Stomach (tissue), 19 donors: ENCODE measurements at places on chromosomes 2 and 18. TPM values are rescaled to one million over a fixed set of nuclear protein-coding genes. Genes with fewer than 3 reads are reported as not detected.

- DNase-seq: no peak
- H3K4me3 ChIP-seq: no peak overlapping the region
- no peak overlapping the region for H3K27ac ChIP-seq
- H3K36me3 ChIP-seq: no peaks in the 10 kb centered on the region
Measured at GRCh38 chr2:126048719-126049118, 607.2 kb upstream of the GYPC start.

- H3K27ac ChIP-seq: no peak overlapping the region
- no peak for DNase-seq
- no peak overlapping the region for H3K4me3 ChIP-seq
- H3K4me1 ChIP-seq: no peaks in the 10 kb centered on the region
Measured at GRCh38 chr2:557635-558301, 119.4 kb downstream of the TMEM18 start.

DNA sequence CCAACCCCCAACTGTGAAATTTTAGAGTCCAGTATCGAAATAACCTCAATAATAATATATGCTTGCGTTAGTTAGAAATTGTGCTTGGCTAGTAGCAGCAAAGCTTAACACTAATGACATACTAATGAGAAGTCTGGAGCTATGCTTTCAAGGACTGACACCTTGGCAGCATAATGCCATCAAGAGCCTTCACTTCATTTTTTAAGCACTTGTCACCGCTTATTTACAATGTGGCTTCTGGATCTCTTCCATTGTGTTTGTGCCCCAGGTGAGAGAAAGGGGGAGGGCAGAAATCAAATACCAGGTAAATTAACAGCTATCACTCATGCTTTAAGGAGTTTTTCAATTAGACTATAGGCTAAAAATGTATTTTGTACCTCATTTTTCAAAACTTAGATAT is 101.5 kb downstream of the CDH7 start:
- no peaks in the 10 kb centered on the region for H3K36me3 ChIP-seq
- H3K27me3 ChIP-seq: no peaks in the 10 kb centered on the region
- H3K4me3 ChIP-seq: no peak overlapping the region

DNA sequence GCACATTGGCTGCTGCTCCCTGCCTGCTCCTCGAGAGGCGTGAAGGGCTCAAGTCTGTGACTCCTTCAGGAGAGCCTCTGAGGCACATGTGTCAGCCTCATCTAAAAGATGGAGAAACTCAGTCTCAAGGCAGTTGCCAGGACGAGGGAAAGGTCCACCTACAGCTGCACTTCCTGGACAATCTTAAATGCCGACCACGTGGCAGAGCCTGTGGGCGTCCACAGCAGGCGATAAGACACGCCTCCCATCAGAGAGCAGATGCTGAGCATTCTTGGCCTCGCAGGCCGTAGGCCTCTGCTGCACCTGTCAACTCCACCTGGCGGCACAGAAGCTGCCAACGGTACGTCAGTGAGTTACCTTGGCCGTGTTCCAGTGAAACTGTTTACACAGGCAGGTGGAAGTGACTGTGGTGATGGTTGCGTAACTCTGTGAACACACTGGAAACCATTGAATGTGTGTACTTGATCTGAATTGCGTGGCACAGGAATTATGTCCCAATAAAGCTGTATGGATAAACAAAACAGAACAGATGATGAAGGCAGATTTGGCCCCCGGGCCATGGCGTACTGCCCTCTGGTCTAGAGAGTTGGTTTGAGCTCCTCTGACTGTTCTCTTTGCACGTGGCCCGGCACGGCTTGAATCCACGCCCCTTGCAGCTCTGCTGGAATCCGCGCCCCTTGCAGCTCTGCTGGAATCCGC is 114.5 kb downstream of the RNF144A start:
- H3K36me3 ChIP-seq: peaks cover 31% of the 10 kb centered on the region
- H3K4me3 ChIP-seq: no peak overlapping the region
- peaks cover 13% of the 10 kb centered on the region for H3K4me1 ChIP-seq
- DNase-seq: peak; percentile 95

DNA sequence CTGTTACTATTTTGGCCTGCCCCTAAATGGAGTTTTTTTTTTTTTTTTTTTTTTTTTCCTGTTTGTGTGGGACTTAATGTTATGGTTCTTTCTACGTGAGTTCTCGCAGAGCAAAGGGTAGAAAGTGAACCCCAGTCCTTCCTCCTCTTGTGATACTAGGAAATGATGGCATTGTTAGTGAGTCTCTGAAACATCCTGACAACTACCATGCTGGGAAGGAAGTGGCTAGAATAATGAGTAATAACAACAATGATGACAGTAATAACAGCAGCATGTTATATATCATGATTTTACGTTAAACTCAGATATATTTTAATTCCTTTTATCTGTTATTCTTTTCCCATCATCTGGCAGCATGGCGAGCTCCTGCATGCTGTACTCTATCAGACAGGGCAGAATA is 216.2 kb upstream of the LINC00305 start:
- no peak for DNase-seq
- H3K4me3 ChIP-seq: no peak overlapping the region
- H3K36me3 ChIP-seq: no peaks in the 10 kb centered on the region
- H3K4me1 ChIP-seq: no peaks in the 10 kb centered on the region
- H3K27ac ChIP-seq: no peak overlapping the region

DNA sequence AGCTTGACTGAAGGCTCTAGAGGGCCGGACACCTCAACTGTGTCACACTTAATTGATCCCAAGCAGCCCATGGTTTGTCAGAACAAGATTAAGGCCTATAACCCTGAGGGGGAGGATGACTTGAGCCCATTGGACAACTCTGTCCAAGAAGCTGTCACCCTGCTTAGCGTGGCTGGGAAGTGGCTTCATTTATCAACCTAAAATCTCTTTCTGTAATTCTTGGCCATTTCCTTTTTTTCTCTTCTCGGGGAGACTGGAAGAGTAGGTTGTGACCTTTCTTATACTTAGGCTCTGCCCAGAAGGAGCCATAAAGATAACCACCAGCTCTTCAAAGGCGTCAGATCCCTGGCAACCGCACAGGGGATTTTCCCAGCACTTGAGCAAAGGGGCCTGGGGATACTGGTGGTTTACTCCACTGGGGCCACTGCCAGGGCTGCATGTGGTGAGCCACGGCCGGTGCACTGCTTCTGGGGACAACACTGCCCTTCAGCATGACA is 265.5 kb downstream of the CYRIA start:
- H3K27ac ChIP-seq: no peak overlapping the region
- H3K4me1 ChIP-seq: no peaks in the 10 kb centered on the region
- DNase-seq: peak; percentile 46
- H3K36me3 ChIP-seq: no peaks in the 10 kb centered on the region

DNA sequence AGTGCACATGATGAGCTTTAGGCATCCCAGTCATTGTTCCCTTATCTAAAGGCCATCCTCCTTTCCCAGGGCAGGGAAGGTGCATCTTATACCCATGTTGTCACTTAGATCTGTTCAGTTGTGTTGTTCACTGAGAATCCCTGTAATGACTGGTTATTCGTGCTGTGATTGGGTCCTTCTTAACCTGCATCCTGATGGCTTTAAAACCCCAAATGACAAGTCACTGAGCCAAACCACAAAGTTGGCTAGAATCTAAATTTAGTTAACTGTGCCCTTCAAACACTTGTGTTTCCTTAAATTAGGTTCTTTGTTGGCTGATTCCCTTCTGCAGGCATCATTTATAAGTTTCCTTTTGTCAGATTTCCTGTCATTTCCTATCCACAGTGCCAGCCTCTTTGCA is 58.5 kb upstream of the SLC16A14 start:
- no peak overlapping the region for H3K4me3 ChIP-seq
- no peak overlapping the region for H3K27ac ChIP-seq
- H3K4me1 ChIP-seq: peaks cover 8% of the 10 kb centered on the region
- H3K27me3 ChIP-seq: no peaks in the 10 kb centered on the region
- no peaks in the 10 kb centered on the region for H3K36me3 ChIP-seq
- no peak for DNase-seq

- H3K27me3 ChIP-seq: no peaks in the 10 kb centered on the region
- H3K27ac ChIP-seq: no peak overlapping the region
- H3K4me1 ChIP-seq: no peaks in the 10 kb centered on the region
- no peak for DNase-seq
- no peaks in the 10 kb centered on the region for H3K36me3 ChIP-seq
- no peak overlapping the region for H3K4me3 ChIP-seq
Measured at GRCh38 chr18:10767658-10768057, 241.8 kb downstream of the NAPG start.

GRCh38 chr2:64599469-64599868 is 54.2 kb downstream of the SERTAD2 start:
- no peak overlapping the region for H3K4me3 ChIP-seq
- no peak overlapping the region for H3K27ac ChIP-seq
- DNase-seq: peak; percentile 69
- H3K4me1 ChIP-seq: peaks cover 17% of the 10 kb centered on the region
- H3K36me3 ChIP-seq: no peaks in the 10 kb centered on the region
- H3K27me3 ChIP-seq: no peaks in the 10 kb centered on the region

DNA sequence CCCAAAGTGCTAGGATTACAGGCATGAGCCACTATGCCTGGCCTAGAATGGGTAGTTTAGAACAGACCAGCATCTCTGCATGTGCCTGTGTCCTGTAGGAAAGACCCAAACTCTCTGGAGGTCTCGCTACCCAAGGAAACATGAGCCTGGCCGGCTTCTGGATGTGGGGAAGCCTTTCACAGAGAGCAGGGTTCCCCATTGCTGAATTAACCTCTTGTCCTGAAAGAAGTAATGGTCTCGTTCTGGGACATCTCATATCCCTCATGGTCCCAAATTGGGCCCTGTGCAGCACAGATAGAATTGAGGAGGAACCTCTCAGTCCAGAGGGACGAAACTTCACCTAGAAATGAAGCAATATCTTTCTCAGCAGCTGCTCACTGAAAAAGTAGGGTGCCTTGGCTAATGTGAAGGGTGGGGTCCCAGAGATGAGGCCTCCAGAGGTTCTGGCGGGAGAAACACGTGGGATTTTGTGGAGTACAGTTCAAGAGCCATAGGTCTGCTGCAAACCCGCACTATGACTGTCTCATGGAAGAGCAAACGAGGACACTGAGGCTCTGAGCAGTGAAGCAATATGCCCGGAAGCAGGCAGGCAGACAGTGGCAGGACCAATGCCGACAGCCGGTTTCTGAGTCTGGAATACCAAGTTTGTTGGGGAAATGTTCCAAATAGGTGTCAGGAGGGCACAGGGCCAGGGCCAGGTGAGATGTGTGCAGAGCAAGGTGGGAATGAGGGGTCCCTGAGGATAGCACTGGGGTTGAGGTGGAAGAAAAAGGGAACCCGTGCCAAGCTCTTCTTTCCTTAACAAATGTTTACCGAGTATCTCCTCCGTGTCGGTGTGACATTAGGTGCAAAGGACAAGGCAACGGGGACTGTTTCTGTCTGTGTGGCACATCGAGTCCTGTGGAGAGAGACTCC is 121.0 kb upstream of the TWIST2 start:
- peak overlapping the region; percentile 84 for H3K27ac ChIP-seq
- no peak for DNase-seq
- H3K36me3 ChIP-seq: no peaks in the 10 kb centered on the region

DNA sequence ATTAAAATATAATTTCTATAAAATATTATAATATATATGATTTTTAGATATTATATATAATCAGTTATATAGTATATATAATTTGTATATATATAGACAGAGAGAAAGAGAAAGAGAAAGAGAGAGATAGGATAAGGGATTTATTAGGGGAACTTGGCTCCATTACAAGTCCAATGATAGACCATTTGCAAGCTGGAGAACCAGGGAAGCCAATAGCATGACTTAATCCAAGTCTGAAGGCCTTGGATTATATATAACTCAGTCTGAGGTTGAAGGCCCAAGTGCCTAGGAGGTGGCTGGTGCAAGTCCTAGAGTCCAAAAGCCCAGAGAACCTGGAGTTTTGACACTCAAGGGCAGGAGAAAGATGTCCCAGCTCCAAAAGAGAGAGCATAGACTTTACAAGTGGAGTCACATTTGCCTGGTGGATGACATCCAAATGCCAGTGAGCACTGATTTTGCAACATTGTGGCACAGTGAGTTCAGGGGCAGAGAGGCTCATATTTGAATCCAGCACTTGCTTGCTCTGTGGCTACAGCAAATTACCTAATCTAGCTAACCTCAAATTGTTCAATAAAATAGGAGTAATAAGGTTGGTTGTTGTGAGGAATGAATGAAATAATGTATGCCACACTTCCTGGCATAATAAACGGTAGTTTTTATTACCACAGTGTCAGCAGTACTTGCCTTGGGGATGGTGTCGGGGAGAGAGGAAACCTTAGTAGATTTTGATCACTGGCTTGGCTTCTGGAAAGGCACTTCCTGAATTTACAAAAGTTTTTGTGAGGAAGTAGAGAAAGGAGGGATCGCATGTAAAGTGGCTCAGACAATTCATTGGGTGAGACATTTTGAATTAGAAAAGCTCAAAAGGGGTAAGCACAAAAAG is 69.6 kb upstream of the CD28 start:
- peaks cover 18% of the 10 kb centered on the region for H3K4me1 ChIP-seq
- H3K36me3 ChIP-seq: no peaks in the 10 kb centered on the region
- no peaks in the 10 kb centered on the region for H3K27me3 ChIP-seq
- H3K27ac ChIP-seq: peak overlapping the region; percentile 30
- no peak overlapping the region for H3K4me3 ChIP-seq
- no peak for DNase-seq

DNA sequence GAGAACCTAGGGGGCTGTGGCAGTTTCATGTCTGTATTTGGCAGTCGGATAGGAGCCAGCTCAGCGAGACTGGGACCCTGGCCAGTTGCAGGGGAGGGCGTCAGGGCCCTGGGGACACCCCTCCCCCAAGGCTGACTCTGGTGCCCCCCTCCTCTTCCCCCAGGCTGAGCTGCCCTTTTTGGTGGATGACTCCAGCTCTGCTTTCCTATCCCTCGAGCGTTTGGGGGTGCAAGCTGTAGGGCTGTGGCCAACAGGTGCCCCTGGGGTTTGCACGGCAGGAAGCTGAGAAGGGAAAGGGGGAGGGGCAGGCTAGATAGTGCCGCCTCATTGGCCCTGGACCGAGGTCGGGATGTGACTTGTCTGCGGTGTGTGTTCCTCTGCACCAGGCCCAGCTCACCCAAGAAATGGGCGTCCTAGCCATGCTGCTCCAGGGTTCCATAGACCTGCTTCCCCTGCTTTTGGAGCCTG is 26.4 kb downstream of the SPEG start:
- H3K36me3 ChIP-seq: peaks cover 4% of the 10 kb centered on the region
- no peaks in the 10 kb centered on the region for H3K27me3 ChIP-seq

SERPINB11 gene
- total RNA-seq: not detected
